Daoy (cell line): ENCODE measurements at places on chromosomes 13 and 19. TPM values are rescaled to one million over a fixed set of nuclear protein-coding genes. Genes with fewer than 3 reads are reported as not detected.

DNA sequence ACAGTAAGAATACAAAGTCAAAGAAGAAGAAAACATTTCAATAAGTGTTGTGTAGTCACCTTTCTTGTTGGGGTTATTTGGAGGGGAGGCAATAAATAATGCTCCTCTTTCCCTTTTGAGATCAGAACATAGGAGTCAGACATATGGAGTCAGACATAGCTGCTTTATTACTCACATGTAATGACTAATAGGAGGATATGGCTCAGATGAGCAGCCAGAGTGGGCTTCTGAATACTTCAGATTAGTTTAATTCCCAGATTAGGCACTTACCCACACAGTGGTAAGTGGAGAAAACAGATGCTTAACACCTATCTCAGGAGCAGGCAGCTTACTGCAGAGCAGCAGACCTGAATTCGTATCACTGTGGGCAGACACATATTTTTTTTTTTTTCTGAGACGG, 31.7 kb upstream of the C1QTNF9B start:
- DNase-seq = peak; percentile 58

DNA sequence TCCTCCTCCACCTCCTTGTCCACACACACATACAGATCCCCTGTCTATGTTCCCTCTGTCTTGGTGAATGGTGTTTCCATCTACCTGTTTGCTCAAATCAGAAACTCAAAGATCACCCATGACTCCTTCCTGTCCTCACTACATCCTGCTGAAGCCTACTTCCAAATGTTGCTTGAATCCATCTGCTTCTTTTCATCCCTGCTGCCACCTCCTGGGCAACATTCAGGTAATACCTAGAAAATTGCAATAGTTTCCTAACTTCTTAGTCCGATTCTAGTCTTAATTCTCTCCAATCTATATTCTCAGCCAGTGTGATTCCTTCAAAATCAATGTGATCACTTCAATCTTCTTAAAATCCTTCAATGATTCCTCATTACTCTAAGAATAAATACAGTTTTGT, 155.5 kb upstream of the STARD13 start:
- DNase-seq = peak; percentile 18

DNA sequence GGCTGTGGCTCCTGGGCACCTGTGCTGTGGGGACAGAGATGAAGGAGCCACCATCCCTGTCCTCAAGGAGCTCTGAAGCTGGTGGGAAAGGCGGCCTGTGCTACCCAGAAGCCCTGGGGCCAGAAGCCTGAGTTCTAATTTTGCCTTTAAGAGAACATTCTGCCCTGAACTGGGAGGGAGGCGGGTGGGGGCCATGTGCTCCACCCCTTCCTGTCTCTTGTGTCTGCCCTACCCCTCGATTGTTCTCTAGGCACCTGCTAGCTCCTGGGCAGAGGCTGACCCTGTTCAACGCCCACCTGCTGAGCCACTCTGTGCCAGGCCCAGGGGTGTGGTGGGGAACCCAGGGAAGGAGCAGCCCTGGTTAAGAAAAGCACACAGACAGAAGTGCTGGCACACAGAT, 5.9 kb downstream of the TRAPPC6A start:
- no peak for DNase-seq

GRCh38 chr19:45130888-45131615, 29.7 kb downstream of the NKPD1 start:
- peak; percentile 71 for DNase-seq

DNA sequence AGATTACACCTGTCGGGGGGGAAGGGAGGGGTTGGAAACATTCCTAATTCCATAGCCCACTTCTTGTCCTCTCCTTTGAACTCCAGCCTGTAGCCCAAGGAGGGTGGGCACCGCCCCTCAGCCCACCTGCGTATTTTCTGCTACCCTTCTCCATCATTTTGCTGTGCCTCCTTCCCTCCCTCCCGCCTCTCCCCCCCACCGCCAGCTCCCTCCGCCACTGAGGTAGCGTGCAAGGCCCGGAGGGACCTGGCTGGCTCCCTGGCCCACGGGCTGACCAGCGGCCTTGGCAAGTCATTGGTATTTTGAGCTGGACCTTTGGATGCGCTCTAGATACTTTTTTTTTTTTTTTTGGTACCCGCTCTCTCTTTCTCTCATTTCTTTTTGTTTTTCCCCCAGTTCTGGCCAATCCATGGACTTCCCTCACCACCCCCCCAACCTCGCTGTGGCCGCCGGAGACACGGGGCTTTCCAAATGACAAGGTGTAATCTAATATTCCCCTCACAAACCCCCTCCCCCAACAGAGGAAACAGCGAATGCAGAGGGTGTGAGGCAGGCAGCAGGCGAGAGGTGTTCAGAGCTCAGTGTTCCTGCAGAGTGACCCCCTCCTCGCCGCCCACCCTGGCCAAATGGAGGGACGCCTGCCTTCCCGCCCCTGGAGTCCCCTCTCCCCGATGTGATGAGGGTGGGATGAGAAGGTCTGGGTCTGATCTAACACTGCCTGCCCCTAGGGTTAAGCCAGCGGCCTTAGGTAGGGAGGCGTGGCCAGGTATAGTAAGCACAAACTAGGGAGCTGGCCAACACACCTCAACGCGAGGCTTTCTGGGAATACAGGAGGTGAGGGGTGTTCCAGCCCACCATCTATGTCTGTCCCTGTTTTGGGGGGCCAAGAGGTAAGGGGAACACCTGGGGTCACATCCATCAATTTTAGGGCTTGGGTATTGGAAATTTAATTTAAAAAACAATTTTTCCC, 89.2 kb downstream of the PTPRS start:
- peak; percentile 29 for DNase-seq

Gene TNPO2
- total RNA-seq = 18.2 and 24.0 TPM in 2 replicates

DNA sequence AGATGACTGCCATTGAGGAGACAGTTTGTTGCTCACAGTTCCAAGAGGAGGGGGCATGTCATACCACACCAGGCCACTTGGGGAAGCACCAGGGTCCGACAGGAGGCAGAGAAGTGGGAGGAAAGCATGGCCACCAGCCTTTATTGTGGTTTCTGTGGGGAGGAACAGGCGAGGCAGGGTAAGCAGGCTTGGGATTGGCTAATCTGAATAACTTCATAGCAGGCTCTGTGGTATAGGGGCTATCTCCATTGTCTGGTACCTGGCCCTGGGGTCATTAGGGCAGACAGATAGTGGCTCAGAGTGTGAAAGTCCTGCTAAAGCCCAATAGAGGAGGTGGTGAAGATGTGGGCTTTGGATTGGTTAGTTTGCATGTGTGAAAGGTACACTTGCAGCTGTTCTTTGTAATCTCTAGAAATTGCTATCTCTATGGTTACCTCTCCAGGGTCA, 35.5 kb downstream of the CBY2 start:
- peak; percentile 3 for DNase-seq

Gene ZNF99
- not detected in 2 replicates for total RNA-seq

- DNase-seq = no peak
Observed at GRCh38 chr19:58555920-58556621, 1.2 kb upstream of the CHMP2A start.

Gene ZNF738
- total RNA-seq = 17.9 and 20.9 TPM in 2 replicates

DNA sequence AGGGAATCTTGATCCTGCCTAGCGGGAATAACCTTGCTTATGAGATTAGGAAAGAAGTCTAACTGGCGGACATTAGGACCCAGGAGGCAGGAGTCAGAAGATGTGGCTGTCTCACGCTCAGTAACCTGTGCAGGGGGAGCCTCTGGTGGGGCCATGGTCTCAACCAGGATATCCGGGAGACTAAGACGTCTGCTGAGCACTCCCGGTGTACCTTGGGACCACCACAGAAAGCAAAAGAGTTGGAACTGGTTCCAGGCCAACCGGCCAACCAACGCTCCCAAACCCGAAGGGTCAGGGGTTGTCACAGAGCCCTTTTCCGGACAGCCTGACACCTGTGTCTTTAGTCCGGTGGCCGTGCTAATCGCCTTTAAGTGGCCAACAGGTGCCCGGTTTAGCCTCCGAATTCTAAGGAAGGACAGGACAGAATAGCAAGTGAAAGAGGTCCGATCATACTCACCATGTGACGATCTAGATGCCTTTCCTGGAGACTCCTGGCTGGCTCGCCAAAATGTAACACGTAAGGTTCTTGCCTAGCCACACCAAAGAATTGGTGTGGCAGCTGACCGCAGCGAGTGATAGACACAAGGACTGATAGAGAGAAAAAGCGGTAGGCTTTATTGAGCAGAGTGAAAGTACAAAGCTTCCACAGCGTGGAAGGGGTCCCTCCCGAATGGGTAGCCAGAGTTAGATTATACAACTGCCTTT, 103.9 kb upstream of the DIAPH3 start:
- peak; percentile 11 for DNase-seq

Gene DAND5
- total RNA-seq = not detected in 2 replicates

GRCh38 chr13:44199627-44200207, 173.9 kb upstream of the SERP2 start:
- no peak for DNase-seq

GRCh38 chr13:91383836-91384235, 14.6 kb upstream of the GPC5 start:
- no peak for DNase-seq

GRCh38 chr19:11264452-11265176, 2.3 kb upstream of the DOCK6 start:
- DNase-seq = peak; percentile 32

DNA sequence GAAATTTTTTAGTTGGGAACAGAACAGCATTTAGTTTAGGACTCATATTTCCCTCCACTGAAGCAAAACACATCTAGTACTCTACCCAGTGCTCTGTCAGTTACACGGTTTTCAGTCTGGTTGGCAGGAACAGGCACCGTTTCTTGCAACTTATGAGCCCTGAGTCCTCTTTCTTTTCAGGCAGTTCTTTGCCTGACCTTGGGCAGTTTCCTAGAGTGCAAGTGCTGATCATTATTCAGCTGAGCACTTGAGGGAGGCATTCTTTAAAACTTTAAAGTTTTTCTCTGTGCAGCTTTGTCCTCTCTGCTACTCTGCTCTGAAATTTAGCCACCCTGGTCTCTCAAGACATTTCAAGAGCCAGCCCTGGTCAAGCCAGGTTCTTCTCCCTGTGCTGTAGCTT, 96.1 kb downstream of the MYO16 start:
- no peak for DNase-seq

- no peak for DNase-seq
Observed at GRCh38 chr19:51001515-51001914, at the start of gene KLK8. Gene KLK8, minus strand, starts transcription at chr19:51001604. Its CDS starts 437 bp downstream, at chr19:51001167.

Gene ZNF556
- under 0.01 and 0.09 TPM in 2 replicates for total RNA-seq

GRCh38 chr13:111006506-111007031, 91.7 kb upstream of the ANKRD10 start:
- DNase-seq = peak; percentile 75

DNA sequence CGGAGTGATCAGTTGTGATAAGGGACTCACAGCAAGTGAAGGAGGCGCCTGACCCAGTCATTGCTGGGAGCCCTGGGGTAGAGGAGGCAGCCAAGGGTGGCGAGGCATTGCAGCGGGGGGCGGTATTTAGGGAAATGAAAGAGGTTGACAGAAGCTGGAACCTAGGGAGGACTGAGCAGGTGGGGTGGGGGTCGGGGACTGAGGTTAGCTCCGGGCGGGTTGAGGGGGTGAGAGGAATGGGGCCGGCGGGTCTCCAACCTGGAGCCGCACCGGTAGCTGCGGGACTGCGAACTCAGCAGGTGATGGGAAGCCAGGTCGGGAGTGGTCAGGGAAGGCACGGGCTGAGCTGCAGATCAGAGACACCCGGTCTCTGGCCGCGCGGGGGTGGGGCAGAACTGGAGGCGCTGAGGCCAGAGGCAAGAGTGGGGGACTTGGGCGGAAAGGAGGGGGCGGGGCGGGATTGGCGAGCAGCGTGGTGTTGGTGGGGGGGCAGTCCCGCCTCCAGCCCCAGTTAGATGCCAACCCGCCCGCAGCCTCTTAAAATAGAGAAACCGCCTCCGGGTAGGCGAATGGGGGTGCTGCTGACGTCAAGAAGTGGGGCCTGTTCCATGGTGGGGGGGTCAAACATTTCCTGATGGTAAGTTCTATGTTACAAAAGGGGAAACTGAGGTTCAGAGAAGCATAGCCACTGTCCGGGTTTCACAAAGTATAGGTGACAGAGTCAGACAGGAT, 1.5 kb downstream of the MAST3 start:
- no peak for DNase-seq

GRCh38 chr13:113218586-113218985, 9.2 kb downstream of the CUL4A start:
- no peak for DNase-seq

Gene SIGLEC8
- total RNA-seq = not detected in 2 replicates

GRCh38 chr13:96229356-96229755, 139.4 kb downstream of the HS6ST3 start:
- DNase-seq = peak; percentile 15

- no peak for DNase-seq
Observed at GRCh38 chr13:20473139-20473538, 52.5 kb downstream of the CRYL1 start.

GRCh38 chr19:6694147-6694815, 24.3 kb upstream of the TNFSF14 start:
- no peak for DNase-seq

Gene MISP
- total RNA-seq = 1.5 and 2.0 TPM in 2 replicates

- DNase-seq = peak; percentile 4
Observed at GRCh38 chr13:66665991-66666390, 564.1 kb downstream of the PCDH9 start.

DNA sequence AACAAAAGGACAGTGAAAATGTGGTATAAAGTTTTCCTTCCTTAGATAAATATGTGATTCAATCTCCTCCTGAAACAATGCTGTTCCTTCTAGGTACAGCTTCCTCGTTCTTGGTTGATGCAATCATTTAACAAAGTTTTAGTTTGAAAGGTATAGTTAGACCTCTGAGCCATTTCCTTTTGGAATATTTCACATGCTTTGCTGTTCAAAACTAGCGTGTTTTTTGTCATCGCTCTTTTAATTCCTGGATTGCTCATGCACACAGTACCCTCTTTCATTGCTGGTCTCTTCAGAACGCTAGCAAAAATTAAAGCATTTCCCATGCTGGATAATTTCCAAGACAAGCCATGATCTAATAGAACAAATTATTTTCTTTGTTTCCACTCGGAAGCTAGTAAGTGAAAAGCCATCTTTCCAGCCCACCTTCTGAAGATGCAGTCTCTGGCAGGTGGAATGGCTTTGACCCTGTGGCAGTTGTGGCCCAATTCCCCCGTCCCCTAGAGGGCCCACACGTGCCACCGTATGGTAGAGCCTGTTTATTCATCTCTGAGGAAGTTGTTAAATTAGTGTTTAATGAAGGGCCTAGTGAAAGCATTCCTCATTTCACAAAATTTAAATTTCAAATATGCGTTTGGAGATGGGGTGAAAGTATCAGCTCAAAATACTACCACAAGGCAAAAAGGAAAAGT, 1040.6 kb upstream of the SLC10A2 start:
- no peak for DNase-seq

- DNase-seq = no peak
Observed at GRCh38 chr19:336067-336614, 8.5 kb downstream of the MIER2 start.

DNA sequence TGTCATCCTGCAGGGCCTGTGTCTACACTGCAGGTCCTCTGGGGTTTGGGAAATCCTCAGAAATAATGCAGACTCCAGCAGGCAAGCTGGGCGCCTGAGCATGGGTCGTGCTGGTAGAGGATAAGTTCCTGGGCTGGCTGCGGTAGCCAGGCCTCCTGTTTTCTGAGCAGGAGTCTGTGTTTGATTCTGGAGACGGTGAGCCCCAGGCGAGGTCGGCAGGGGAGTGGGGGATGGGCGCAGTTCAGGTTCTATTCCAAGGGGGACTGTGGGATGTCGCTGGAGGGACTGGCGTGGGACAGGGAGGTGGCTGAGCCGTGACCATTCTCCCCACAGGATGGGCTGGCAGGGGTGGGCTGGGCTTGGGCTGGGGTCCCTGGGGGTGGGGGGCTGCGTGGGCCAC, 154.7 kb downstream of the KDM4B start:
- no peak for DNase-seq
